Right renal pelvis (tissue), 4 donors: ENCODE measurements at places on chromosomes 7 and 10. TPM values are rescaled to one million over a fixed set of nuclear protein-coding genes. Genes with fewer than 3 reads are reported as not detected.
A peak's percentile ranks its signal among the peaks of the same experiment; 100 is the strongest.

GRCh38 chr10:35572583-35572982, 32.6 kb upstream of the GJD4 start:
- no peak for DNase-seq

Gene ASZ1
- polyA plus RNA-seq: not detected

DNA sequence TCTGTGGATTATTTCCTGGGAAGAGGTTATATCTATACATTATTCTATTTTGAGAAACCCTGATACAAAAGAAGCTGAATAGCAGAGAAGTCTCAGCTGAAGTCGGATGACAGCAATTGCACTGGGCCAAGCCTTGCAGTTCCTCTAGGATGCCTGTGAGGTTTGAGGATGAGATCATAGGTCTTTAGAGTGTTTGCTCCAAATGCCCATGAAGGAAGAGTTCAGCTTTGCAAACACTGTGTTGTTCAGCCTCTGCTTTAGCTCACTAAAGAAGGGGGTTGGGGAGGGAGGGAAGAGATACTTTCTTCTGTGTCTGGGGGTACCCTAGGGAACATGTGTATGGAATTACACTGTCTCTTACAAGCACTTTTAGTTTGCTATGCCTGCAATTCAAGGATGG, 282.5 kb upstream of the NRP1 start:
- DNase-seq: no peak

Gene OPALIN
- polyA plus RNA-seq: not detected

GRCh38 chr10:103757531-103758293, 97.7 kb downstream of the SH3PXD2A start:
- no peak for DNase-seq

GRCh38 chr10:52256832-52257691, 57.0 kb upstream of the DKK1 start:
- no peak for DNase-seq

DNA sequence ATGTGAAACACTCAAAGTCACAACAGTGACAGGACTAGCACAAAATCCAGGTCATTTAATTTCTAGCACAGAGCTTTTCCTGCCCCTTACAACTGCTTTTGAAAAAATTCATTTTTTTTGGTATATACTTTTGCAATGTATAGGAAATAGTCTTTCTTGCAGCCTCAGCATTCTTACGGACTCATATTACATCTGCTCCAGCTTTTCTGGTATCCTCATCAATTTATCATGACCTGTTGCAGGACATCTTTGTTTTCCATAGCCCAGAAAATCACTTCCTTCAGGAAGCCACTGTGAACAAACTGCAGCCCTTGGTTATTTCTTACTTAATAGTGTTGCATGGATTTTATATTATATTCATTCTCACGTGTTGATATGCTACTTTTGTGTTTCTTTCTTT, 347.9 kb upstream of the MTPN start:
- DNase-seq: no peak

Gene WEE2
- 0.29 TPM for polyA plus RNA-seq

- DNase-seq: no peak
Measured at GRCh38 chr10:99536338-99537085, 3.8 kb downstream of the NKX2-3 start.

Gene BMI1
- polyA plus RNA-seq: 129 TPM

DNA sequence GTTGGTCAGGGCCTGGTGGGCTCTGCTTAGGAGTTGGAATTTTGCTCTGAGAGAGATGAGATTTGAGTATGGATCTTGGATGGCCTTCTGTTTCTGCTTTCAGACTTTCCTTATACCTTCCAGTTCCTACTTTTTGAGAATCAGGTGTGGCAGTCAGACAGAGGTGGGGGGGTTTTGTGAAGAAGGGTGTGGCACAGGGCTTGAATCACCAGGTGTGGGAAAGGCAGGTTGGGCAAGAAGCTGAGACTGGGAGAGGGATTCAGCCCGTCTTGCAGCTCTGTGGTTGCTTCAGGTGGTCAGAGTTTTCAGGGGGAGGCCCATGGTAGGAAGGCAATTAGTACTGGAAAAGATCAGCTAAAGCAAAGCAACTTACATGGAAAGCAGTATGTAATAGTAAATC, 340.2 kb downstream of the LRMDA start:
- DNase-seq: no peak

DNA sequence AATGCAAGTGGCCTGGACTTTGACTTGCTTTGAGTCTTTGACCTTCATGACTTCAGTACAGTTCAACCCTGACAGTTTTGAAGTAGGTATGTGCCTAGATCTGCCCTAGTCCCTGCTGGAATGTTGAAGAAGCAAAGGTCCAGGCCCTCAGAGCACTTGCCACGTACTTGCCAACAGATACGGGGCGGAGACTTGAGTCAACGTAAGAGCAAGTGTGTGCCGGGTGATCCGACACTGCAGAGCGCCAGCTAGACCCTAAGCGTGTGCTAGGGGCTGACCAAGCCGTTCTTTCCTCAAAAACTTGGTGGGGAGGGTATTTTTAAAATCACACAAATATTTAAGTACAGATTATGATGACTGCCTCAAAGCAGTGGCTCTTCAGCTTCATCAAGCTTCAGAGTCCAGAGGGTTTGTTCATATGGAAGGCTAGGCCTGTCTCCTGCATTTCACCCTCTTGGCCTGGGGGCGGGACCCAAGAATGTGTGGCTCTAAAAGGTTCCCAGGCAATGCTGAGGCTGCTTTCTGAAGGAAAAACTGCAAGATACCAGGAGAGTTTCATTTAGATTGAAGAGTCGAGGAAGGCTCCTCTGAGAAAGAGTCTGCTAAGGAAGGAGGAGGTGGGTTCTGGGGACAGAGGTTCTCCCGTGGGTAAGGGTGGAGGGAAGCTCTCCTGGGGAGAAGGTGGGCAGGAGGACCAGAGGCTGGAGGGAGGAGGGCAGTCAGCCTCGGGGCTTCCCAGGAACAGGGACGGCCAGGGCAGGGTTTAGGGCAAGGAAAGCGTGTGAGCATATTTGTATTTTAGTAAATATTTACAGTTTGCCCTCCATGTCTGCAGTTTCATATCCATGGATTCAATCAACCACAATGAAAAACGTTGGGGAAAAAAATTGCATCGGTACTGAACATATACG, 160.3 kb downstream of the EGFR start:
- no peak for DNase-seq

DNA sequence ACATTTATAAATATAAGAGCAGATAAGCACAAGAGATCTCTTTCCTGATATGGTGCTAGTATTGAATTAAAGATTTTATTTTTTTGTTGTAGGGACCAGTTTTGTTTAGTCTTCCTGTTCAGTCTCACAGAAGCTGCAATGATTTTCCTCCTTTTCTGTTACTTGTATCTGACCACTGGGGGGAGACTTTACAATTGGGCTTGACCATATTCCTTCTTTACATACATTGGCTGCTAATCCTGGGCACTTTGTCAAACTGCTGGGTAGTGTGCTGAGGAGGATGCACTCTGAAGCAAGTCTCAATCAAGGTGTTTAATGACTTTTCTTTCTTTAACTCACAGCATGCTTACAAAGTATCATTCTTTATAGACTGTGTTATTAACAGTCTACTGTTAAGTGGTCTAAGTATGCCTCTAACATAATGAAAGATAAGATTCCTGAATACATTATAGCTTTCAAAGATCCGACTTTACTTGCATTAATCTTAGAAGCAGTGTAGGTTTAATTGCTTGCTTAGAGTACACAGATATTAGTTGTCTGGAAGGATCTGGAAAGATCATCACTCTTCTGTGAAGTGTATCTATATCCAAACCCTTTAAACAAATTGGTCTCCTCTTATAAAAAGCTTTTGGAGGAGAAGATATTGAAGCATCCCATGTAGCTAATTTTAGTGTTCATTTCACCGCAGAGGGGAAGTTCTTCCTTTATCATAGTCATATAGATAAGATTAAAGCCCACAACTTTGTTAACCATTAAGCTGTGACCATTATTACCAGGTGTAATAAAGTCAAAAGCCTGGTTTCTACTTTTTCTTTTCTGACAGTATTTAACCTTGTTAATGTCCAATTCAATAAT, 3.1 kb downstream of the PALS2 start:
- no peak for DNase-seq

- DNase-seq: no peak
Measured at GRCh38 chr7:107201795-107202450, 33.1 kb downstream of the HBP1 start.

GRCh38 chr10:35433851-35434426, 97.6 kb downstream of the CCNY start:
- DNase-seq: no peak

GRCh38 chr7:128738570-128739047, 550 bp upstream of the CALU start:
- peak; percentile 44 for DNase-seq

Gene NEUROG3
- not detected for polyA plus RNA-seq

- no peak for DNase-seq
Measured at GRCh38 chr10:86258941-86259340, 107.7 kb downstream of the GRID1 start.

Gene TMEM236
- 0.14 TPM for polyA plus RNA-seq

- peak; percentile 67 for DNase-seq
Measured at GRCh38 chr7:45920502-45921380, at the start of gene IGFBP3. Gene IGFBP3 (minus strand): TSS chr7:45921272. CDS start chr7:45921140, 132 bp downstream.

GRCh38 chr7:37285706-37286453, 162.8 kb downstream of the ELMO1 start:
- no peak for DNase-seq

GRCh38 chr7:80186721-80187120, 52.1 kb downstream of the GNAI1 start:
- DNase-seq: no peak

Gene TRPV5
- polyA plus RNA-seq: 0.90 TPM

DNA sequence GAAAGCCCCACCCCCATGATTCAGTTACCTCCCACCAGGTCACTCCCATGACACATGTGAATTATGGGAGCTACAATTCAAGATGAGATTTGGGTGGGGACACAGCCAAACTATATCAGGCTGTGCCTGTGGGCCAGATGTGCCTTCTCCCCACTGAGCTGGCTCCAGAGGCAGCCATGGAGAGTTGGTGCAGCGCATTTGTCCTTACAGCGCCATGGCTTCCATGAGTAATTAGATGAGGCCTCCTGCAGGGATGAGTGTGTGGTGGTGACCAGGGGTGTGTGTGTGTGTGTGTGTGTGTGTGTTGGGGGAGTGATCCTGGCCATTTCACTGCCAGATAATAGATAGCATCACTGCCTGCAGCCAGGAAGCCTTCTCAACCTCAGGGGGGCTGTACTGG, 94.6 kb downstream of the FANK1 start:
- no peak for DNase-seq

GRCh38 chr7:155804897-155805825, 7.1 kb downstream of the SHH start:
- DNase-seq: no peak

GRCh38 chr7:51126813-51127617, 189.6 kb downstream of the COBL start:
- DNase-seq: no peak

Gene C10orf67
- polyA plus RNA-seq: 1.9 TPM

Gene CALML3
- polyA plus RNA-seq: 0.19 TPM

- DNase-seq: no peak
Measured at GRCh38 chr7:32073533-32073932, 3.3 kb upstream of the PDE1C start.

- DNase-seq: no peak
Measured at GRCh38 chr7:131072505-131073091, 255.1 kb upstream of the MKLN1 start.

Gene OPN1SW
- 1.5 TPM for polyA plus RNA-seq

DNA sequence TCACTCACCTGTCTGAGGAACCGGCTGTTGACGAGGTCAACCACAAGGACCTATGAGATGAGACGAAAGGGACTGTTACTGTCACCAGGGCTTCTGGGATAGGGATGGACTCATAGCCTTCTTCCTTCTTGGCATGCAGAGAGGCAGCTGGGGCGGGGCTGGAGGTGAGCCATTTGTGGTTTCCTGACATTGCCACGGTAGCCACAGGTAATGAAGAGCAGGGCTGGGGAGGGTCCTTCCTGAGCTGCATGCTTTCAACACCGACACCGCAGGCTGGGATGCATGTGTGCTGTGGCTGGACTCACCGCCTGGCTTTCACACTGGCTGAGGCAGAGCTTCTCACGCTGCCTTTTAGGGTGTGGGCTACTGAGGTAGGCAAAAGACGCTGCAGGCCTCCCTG, 46.4 kb upstream of the MKRN1 start:
- DNase-seq: no peak

GRCh38 chr7:99005776-99006175, 127.4 kb downstream of the TRRAP start:
- no peak for DNase-seq

DNA sequence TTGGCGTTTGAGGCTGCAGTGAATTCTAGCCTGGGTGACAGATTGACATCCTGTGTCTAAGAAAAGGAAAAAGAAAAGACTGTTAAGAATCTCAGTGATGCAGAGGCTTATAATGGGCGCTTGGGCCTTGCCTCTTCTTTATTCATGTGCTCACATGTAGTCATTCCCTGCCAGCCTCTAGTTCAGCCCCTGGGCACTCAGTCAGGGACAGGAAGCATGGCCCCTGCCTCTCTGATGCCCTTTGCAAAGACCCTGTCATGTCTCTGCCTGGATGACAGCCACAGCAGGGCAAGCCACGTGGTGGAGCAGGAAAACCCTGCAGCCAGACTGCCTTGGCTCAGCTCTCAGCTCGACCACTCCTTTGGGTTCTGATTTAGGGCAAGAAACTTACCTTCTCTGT, 368.9 kb downstream of the RPS24 start:
- DNase-seq: no peak
